ENCODE measurements at places on chromosomes 11 and 22.
A peak's percentile ranks its signal among the peaks of the same experiment; 100 is the strongest.

GRCh38 chr11:125063429-125064043, 431 bp downstream of the SLC37A2 start:
- DNase-seq = no peak

GRCh38 chr11:68545796-68546195, 85.2 kb downstream of the PPP6R3 start:
- no peak for DNase-seq

GRCh38 chr22:46815132-46815531, 52.7 kb downstream of the TBC1D22A start:
- no peak for DNase-seq

GRCh38 chr22:33512908-33513307, 407.4 kb downstream of the LARGE1 start:
- no peak for DNase-seq

- DNase-seq = no peak
These were observed 187.8 kb downstream of the MIAT start for GRCh38 chr22:26845021-26845743.

DNA sequence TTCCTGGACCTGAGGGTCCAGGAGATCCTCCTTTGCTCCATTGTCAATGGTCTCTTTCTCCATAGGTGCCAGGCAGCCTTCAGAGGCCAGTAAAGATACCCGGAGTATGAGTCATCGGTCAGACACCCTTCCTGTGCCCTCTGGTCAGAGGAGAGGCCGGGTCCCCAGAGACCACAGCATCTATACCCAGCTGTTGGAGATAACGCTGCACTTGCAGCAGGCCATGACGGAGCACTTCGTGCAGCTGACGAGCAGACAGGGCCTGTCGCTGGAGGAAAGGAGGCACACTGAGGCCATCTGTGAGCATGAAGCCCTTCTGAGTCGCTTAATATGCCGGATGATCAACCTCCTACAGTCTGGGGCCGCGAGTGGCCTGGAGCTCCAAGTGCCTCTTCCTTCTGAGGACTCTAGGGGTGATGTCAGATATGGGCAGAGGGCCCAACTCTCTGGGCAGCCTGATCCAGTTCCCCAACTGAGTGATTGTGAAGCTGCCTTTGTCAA, at the start of gene ACCSL:
ACCSL (plus strand) TSS at position 51 of the 501 bp plus-strand sequence; CDS start at position 107, 56 bp downstream.
- no peak for DNase-seq

DNA sequence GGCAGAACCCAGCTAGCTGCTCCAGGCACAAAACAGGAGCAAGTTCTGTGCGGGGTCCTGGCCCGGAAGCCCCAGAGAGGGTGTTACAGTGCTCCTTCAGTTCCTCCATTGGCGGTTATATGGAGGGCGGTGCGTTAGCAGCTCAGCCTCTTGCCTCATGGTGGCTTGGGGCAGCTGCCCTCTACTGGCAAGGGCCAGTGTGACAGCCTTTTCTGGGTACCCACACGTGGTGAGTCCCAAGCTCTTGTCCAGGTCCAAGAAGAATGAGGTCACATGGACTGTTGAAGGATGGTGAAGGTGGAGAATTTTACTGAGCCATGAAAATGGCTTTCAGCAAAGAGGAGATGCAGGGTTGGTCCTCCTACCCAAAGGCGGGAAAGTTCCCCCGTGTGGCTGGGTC, 100.5 kb downstream of the WT1 start:
- DNase-seq = peak; percentile 32

DNA sequence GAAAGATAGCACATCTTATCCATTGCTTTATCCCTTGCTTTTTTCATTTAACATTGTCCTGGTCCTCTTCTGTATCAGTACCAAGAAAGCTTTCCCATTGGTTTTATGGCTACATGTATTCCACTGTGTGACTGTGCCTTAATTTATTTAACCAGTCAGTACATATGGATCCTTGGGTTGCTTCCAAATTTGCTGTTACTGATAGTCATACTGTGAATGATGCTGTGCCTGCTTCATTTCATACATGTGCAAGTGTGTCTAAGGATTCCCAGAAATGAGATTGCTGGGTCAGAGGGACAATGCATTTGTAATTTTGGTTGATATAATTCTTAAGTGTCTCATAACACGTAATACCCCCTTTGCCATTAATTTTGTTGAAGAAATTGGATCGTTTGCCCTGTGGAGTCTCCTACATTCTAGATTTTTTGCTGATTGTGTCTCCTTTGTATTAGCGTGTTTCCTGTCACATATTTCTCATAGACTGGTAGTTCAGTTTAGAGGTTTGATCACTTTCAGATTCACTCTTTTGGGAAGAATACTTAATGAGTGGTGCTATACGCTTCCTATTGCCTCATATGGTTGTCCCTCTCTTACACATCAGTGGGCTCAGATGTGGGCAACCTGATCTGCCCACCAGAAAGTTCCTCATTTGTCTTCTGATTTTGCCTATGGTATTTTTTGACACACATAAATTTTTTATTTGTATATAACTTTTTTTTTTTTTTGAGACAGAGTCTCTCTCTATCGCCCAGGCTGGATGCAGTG, 35.3 kb downstream of the MYBPC3 start:
- no peak for DNase-seq

DNA sequence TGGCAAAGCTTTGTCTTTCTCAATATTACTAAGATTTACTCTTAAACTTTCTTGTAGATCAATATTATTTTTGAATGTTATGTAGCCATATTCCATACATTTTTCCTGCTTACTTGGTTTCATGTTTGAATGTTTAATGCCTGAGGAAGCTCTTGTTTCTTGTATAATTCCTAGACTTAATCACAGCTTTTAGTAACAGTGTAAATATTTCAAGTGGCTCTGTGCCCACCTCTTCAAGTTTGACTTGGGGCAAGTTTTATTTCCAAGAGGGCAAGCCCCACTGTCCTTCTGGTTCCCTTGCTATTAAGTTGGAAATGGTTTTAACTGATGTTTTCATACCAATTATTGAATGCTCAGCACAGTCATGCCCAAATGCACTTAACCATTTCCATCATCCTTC, 1004.1 kb downstream of the OPCML start:
- DNase-seq = no peak
